ENCODE measurements at places on chromosomes 12 and 14.

DNA sequence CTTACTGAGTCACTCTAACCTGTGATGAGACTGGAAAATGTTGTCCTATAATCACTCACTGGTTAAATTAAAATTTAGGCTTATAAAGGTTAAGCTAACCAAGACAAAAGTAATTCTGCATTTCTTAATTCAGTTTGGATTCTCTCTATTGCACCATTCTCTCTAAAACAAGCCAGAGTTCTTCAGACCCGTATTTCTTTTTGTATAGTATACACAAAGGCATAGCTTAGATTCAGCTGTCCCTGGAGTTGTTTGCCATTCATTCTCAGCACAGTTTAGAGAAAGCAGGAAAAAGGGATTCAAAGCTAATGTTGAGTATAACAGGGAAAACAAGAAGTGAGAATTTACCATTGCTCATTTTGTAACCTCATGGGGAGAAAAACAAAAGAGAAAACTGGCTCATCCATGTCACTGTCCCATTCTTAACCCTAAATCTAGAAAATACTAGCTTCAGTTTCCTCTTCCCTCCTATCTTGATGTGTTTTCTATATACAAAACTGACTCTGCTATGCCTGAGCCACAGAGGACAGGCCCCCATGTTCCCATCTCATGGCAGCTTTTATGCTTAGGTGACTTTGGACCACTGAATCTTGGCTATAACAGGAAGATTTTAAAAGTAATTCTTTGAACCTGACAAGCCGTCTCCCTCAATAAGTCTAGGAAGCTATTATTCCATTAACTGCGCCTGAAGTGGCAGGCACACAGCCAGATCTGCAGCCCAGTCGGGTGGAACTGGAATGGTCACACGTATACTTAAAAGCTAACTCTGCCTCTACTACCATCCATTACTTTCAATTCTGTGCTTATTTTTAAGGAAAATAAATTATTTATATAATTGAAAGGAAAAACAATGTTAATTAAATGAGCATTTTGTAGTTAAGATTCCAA, 7.0 kb downstream of the AREL1 start:
- no peaks in the 10 kb centered on the region for H3K27me3 ChIP-seq
- H3K27ac ChIP-seq = no peak overlapping the region
- H3K4me3 ChIP-seq = no peak overlapping the region
- DNase-seq = no peak
- H3K4me1 ChIP-seq = peaks cover 2% of the 10 kb centered on the region

DNA sequence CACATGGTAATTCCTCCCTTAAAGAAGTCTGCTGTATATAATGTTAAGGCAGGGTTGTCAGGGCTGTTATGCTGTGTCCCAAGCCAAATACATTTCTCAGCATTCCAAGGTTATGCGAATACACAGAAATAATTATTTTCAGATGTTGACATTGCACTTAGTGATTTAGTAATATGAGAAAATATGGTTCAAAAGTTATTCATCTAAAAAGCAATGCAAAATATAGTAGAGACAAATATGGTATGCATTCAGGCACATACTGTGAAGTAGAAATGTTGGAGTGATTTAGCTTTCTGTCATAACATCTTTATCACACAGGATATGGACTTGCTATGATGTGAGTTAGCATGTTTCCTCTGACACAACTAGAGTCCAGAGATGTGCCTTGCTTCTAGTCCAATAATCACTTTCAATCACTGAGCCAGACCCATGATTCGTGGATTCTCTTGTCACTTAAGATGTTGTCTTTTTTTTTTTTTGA, 70.0 kb downstream of the PDE3A start:
- H3K4me3 ChIP-seq = no peak overlapping the region
- no peaks in the 10 kb centered on the region for H3K27me3 ChIP-seq
- H3K36me3 ChIP-seq = no peaks in the 10 kb centered on the region
- no peaks in the 10 kb centered on the region for H3K4me1 ChIP-seq
- H3K27ac ChIP-seq = no peak overlapping the region

GRCh38 chr12:64077922-64078321, 144.2 kb downstream of the KICS2 start:
- DNase-seq = no peak
- H3K4me3 ChIP-seq = no peak overlapping the region
- peaks cover 3% of the 10 kb centered on the region for H3K4me1 ChIP-seq
- no peaks in the 10 kb centered on the region for H3K36me3 ChIP-seq
- H3K27me3 ChIP-seq = no peaks in the 10 kb centered on the region

DNA sequence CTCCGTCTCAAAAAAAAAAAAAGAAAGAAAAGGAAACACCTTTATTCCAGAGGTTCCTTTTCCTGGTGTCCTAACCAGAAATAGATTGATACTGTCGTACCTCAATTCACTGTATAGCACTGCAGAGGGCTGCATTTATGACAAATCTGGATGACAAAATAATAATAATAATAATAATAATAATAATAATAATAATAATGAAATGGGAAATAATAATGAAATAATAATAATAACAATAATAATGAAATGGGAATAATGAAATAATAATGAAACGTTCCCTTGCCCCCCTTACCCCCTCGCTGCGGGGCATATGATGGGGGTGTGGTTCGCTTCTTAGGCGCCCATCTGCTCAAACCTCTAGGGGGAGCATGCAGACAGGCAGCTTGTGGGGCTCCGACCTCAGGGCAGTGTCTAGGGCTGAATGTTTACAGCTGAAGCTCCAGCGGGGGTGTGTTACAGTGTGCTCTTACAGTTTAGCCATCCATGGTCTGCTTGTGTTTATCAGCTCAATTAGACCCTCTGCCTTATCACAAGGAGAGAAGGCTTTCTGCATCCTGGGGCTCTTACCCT, 1088.3 kb upstream of the SEL1L start:
- H3K27me3 ChIP-seq = no peaks in the 10 kb centered on the region
- no peaks in the 10 kb centered on the region for H3K4me1 ChIP-seq
- H3K36me3 ChIP-seq = no peaks in the 10 kb centered on the region
- DNase-seq = no peak
- H3K27ac ChIP-seq = no peak overlapping the region

DNA sequence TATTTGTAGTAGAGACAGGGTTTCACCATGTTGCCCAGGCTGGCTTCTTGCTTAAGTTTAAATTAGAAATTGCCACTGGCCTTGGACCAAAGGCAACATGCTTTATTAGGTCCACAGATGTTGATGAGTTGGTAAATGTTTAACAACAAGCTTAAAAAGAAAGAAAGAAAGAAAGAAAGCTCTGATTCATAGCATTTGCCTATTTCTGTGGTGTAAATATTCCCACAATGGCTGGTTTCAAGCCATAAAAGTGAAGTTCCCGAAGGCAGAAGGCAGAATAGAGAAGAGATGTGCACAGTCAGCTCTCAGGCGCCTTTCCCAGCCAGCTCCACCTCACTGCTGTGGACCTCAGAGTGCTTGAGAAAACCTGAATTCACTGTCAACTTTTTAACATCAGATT, 26.4 kb downstream of the KCNK13 start:
- H3K36me3 ChIP-seq = no peaks in the 10 kb centered on the region
- no peak overlapping the region for H3K4me3 ChIP-seq
- DNase-seq = no peak
- H3K27me3 ChIP-seq = no peaks in the 10 kb centered on the region

GRCh38 chr14:71703477-71703876, 228.8 kb upstream of the RGS6 start:
- no peaks in the 10 kb centered on the region for H3K4me1 ChIP-seq
- peaks cover 18% of the 10 kb centered on the region for H3K36me3 ChIP-seq
- no peak overlapping the region for H3K27ac ChIP-seq

DNA sequence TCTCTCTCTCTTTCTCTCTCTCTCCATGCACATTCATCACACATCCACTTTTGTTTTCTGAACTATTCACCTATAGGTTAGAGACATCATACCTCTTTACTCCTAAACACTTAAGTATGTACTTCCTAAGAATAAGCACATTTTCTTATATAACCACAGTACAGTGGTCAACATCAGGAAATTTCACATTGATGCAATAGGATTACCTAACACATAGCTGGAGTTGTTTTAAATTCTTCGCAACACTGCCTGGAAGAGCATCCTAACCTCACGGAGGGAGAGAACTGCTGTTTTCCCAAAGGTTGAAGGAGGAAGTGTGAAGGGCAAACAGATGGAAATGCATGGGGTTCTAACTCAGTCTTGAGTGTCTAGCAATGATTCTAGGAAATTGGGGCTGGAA, 159.2 kb downstream of the SYT1 start:
- H3K4me1 ChIP-seq = no peaks in the 10 kb centered on the region
- DNase-seq = no peak
- no peak overlapping the region for H3K27ac ChIP-seq
- H3K4me3 ChIP-seq = no peak overlapping the region
- H3K36me3 ChIP-seq = no peaks in the 10 kb centered on the region
- no peaks in the 10 kb centered on the region for H3K27me3 ChIP-seq

GRCh38 chr12:59559696-59560095, 36.1 kb upstream of the SLC16A7 start:
- DNase-seq = no peak
- no peak overlapping the region for H3K4me3 ChIP-seq
- no peak overlapping the region for H3K27ac ChIP-seq
- no peaks in the 10 kb centered on the region for H3K27me3 ChIP-seq

- H3K4me1 ChIP-seq = no peaks in the 10 kb centered on the region
- no peaks in the 10 kb centered on the region for H3K36me3 ChIP-seq
- DNase-seq = no peak
- H3K27ac ChIP-seq = no peak overlapping the region
- H3K27me3 ChIP-seq = peaks cover 2% of the 10 kb centered on the region
Observed at GRCh38 chr14:26209699-26210098, 388.1 kb downstream of the NOVA1 start.

DNA sequence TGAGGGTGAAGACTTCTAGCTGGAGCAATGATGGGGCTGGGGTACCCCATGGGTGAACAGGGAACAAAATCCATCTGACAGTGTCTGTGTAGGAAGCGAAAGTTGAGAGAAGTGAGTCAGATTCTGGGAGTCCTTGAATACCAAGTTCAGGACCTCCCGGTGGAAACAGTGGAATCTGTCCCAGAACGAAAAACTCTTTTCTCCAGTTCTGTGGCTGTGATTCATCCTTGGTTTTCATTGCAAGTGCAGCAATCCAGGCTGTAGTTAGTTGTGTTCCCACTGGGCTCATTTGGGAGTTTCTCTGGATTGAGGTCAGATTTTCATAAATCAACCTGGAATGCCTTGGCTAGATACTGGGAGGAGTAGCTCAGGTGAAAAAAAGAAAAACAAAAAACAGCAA, 120.7 kb downstream of the C12orf75 start:
- DNase-seq = no peak
- no peaks in the 10 kb centered on the region for H3K36me3 ChIP-seq
- H3K4me3 ChIP-seq = no peak overlapping the region
- H3K27me3 ChIP-seq = no peaks in the 10 kb centered on the region

DNA sequence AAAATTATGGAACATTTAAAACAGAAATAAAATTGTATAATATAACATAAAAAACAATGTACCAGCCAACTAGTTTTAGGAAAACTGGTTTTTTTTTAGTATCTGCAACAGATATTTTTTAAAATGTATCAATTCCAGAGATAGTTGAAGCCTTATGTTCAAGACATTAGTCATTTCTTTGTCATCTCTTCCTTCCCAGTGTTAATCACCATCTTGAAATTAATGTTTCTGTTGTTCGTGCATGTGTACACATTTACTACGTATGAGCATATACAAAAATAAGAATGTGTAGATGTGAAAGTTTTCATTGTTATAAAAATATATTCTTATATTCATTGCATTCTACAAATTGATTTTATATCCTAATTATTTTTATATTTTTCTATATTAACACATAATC, 1062.1 kb downstream of the SLC6A15 start:
- no peaks in the 10 kb centered on the region for H3K27me3 ChIP-seq
- no peak overlapping the region for H3K27ac ChIP-seq
- H3K4me1 ChIP-seq = no peaks in the 10 kb centered on the region
- DNase-seq = no peak

DNA sequence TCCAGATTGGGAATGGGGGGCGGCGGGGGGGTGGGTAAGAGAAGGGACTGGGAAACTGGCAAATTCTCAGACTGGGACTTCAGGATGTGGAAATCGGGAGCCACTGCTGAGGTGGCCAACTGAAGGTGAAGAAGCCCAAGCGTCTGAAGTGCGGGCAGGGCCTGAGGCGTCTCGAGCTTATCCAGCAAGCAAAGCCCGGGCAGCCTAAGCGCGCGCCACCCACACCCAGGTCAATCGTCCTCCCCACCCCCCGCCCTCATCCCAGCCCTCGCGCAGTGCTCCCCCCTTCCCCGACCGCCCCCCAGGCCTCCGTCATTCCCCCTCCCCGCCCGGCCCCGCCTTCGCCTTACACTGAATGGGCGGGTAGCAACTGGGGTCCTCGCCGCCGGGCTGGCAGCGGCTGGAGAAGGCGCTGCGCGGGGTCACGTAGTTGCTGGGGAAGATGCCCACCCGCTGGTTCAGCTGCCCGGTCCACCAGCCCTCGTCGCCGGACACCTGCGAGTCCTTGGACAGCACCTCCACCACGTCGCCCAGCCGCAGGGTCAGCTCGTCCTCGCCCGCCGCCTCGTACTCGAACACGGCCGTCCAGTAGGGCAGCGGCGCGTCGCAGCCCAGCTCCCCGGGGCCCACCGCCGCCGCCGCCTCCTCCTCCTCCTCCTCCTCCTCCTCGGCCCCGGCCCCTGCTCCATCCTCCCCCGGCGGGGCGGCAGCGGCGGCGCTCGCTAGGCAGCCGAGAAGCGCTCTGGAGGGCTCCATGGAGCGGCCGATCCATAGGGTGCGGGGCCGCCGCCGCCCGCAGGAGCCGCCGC, 693 bp downstream of the MAP3K9 start:
- H3K4me3 ChIP-seq = peak overlapping the region; percentile 79
- DNase-seq = peak; percentile 41
- H3K27ac ChIP-seq = peak overlapping the region; percentile 31
- H3K27me3 ChIP-seq = no peaks in the 10 kb centered on the region

GRCh38 chr12:6132496-6132895, 8.0 kb upstream of the VWF start:
- H3K4me3 ChIP-seq = no peak overlapping the region
- no peak overlapping the region for H3K27ac ChIP-seq
- no peak for DNase-seq

DNA sequence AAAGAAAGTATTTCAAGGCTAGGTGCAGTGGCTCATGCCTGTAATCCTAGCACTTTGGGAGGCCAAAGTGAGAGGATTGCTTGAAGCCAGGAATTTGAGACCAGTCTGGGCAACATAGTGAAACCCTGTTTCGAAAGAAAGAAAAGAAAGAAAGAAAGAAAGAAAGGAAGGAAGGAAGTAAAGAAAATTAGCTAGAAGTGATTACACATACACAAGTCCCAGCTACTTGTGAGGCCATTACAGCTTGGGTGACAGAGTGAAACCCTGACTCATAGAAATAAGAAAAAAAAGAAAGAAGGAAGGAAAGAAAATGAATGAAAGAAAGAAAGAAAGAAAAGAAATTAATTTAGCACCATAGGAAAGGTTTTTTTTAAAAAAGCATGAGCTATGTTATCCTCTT, 33.3 kb upstream of the PPP1CC start:
- no peak overlapping the region for H3K27ac ChIP-seq
- H3K36me3 ChIP-seq = no peaks in the 10 kb centered on the region
- no peaks in the 10 kb centered on the region for H3K4me1 ChIP-seq
- H3K4me3 ChIP-seq = no peak overlapping the region
- DNase-seq = no peak
- no peaks in the 10 kb centered on the region for H3K27me3 ChIP-seq

GRCh38 chr12:916240-916639, 33.3 kb downstream of the RAD52 start:
- H3K27ac ChIP-seq = no peak overlapping the region
- H3K4me3 ChIP-seq = no peak overlapping the region
- no peak for DNase-seq
- no peaks in the 10 kb centered on the region for H3K27me3 ChIP-seq
- H3K36me3 ChIP-seq = peaks cover 46% of the 10 kb centered on the region
- peaks cover 2% of the 10 kb centered on the region for H3K4me1 ChIP-seq
